ENCODE measurements at places on chromosomes 4 and X. TPM values are rescaled to one million over a fixed set of nuclear protein-coding genes. Genes with fewer than 3 reads are reported as not detected.

DNA sequence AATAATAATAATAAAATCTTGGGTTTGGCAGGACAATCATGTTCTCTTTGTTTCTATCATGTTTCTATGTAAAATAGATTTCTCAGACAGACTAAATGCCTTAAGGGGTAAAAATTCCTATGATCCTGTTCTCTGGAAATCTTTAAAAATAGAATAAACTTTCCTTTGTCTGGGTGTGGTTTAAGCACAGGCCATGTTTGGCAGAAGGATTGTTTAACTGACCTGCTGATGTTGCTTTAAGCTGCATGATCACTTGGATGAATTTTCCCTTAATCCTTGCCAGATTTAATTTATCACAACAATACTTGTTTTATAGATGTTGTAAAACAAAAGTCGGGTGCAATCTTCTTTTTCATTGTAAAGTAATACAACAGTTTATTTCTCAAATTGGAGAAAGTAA is 341.7 kb upstream of the FAT1 start:
- DNase-seq = no peak

DNA sequence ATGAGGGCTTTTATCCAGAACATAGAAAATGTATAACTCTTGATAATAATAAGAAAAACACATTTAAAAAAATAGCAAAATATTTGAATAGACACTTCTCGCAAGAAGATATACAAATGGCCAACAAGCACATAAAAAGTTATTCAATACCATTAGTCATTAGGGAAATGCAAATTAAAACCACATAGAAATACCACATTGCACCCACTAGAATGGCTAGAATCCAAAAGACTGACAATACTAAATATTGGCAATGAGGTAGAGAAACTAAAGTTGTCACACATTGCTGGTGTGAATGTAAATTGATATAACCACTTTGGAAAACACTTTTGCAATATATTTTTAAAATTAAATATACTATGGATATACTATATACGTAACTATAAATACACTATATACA is 754.3 kb upstream of the MAGEB2 start:
- DNase-seq = no peak

DNA sequence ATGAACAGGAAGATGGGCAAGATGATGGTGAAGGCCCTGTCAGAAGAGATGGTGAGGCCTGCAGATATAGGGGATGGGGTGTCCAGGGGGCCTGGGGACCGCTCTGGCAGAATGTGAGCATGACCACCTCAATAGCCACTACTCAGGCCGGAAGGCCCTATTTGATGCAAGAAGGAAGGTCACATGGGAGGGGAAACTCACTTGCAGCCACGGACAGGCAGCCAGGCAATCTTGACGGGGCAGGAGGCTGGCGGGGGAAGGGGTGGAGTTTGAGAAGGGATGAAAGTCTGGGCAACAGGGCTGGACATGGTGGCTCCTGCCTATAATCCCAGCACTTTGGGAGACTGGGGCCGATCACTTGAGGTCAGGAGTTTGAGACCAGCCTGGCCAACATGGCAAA is 8.8 kb downstream of the SASH3 start:
- DNase-seq = no peak

Gene C1QTNF7
- 2.0 TPM for polyA plus RNA-seq

- no peak for DNase-seq
Measured at GRCh38 chr4:101104312-101105052, 242.8 kb downstream of the PPP3CA start.

DNA sequence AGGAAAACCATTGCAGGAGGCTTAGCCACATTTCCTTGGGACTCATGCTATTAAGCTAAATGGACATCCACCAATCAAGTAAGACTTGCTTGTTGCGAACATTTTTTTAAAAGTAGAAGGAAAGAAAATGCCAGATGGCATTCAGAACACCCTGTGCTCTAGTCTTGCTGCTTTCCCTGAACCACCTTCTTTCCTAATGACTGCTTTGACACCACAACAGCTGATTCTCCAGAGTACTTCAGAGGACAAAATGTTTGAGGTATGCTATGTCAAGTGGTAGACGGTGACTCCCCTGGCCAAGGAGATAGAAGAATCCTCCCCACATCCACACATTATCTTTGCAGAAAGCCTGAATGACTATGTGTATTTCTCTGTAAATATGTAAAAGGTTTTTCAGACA is 65.4 kb downstream of the ANK2 start:
- DNase-seq = no peak

DNA sequence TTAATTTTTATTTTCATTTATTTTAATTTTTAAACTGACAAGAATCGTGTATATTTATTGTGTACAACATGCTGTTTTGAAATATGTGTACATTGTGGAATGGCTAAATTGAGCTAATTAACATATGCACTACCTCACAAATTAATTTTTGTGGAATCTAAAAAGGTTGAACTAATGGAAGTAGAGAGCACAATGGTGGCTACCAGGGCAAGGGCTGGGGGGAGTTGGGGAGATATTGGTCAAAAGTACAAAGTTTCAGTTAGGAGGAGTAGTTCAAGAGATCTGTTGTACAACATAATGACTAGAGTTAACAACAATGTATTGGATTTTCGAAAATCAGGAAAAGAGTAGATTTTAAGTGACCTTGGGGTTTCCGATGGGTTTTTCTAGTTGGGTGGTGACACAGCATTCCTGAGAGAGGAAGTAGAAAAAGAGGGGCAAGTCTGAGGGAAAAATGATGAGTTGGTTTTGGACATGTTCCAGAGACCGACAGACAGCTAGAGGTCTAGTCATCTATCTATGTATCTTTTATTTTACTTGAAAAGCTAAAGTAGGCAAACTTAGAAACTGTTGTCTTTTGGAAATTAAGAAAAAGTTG is 23.2 kb downstream of the APOO start:
- DNase-seq = no peak

Gene UGT2B7
- not detected for polyA plus RNA-seq

Gene TMPRSS11A
- polyA plus RNA-seq = not detected

- no peak for DNase-seq
Measured at GRCh38 chr4:41215969-41216293, 1.6 kb upstream of the APBB2 start.

Gene SSX1
- polyA plus RNA-seq = not detected

GRCh38 chrX:29911673-29912072 is 303.7 kb upstream of the MAGEB2 start:
- DNase-seq = no peak

- peak; percentile 50 for DNase-seq
Measured at GRCh38 chr4:140296335-140297220, 76.9 kb upstream of the SCOC start.

DNA sequence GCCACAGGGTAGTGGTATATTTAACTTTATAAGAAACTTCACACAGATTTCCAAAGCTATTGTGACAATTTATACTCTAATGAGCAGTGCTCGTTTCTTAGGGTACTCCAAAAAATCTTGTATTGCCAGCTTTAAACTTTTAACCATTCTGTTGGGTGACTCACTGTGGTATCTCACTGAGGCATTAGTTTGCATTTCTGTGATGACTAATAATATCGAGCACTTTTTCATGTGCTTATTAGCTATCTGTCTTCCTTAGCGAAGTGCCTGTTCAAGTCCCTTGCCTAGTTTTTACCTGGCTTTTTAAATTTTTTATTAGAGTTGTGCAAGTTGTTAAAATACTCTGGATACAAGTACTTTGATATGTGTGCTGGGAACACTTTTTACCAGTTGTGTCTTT is 5.5 kb downstream of the PNMA3 start:
- DNase-seq = no peak

GRCh38 chr4:176425035-176425434 is 105.3 kb downstream of the SPCS3 start:
- no peak for DNase-seq

DNA sequence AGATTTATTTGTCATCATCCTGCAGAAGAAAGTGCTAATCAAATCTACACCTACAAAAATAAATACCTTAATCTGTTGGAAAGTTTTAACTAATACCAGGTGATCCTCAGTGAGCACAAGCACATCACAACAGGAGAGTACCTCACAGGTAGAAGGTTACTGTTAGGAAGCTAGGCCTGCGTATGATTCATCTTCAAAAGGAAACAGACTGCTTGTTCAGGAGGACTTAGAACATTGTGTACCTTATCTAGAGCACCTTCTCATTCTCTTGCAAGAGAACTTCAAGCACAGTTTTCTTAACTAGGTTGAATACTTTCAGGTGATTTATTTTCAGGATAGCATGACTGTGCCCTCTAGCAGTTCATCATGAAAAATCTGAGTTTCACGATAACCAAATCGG is 54.2 kb downstream of the MND1 start:
- DNase-seq = no peak
